ENCODE measurements at places on chromosomes 5 and 9. TPM values are rescaled to one million over a fixed set of nuclear protein-coding genes. Genes with fewer than 3 reads are reported as not detected.

TAL2 gene
- not detected for total RNA-seq

DNA sequence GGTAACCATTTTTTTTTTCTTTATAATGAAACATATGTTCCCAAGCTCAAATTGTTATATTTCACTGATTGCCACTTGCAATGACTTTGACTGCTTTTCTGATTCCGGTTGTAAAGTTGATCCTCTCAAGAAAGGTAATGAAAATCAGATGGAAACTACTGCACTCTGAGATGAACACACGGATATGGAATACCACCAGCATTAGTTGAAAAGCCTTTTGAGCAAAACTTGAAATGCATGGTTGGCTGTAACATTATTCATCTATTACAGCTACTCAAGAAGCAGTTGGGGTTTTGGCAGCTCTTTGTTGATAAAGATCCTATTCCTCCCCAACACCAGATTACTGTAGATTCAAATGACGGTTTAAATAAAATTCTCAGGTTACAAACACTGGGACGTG is 591.6 kb upstream of the DMAC1 start:
- no peak for DNase-seq

DNA sequence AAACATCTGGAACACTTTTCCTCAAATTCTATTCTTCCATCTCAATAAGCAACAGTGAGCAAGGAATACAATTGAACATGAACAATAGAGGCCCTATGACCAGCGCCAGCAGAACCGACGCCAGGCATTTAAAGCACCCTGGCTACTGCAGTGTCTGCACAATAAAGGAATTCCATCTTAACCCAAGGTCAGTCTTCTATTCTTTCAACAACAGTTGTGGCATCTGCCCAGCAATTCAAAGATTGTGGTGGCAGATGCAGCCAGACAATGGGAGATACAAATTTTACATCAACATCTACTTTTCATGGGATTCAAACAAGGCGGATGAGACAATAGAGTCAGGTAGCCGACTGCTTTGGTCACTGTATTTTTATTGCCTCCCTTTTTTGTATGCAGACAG is 65.9 kb downstream of the ELL2 start:
- DNase-seq: no peak

DNA sequence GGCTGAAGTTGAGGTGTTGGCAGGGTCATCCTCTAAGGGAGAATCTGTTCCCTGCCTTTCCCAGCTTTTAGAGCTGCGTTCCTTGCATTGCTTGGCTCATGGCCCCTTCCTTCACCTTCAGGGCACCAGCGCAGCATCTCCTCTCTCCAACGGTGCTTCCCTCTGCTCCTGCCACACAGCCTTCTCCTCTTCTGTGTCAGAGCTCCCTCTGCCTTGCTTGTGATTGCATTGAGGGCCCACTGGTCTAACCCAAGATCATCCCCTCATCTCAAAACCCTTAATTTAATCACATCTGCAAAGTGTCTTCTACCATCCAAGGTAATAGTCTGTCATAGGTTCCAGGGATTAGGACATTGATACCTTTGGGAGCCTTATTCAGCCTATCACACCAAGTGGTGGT is 205.7 kb upstream of the TBCA start:
- DNase-seq: no peak

GRCh38 chr9:73007966-73008672 is 55.3 kb upstream of the ALDH1A1 start:
- no peak for DNase-seq

DNA sequence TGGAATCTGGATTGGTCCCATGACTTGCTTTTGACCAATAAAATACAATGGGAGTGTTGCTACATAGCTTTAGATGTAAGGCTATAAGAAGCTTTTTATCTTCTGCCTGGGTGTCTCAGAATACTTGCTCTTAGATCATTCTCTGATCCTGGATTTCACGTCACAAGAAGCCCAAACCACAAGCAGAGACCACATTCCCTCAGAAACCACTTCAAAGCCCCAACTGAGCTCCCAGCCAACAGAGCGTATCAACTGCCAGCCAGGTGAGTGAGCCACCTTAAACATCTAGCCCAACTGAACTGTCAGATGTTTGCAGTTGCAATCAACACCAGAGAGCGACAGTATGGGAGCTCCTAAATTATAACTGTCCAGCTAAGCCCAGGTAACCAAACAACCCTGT is 687.1 kb downstream of the TLE1 start:
- DNase-seq: no peak
